Activated CD8-positive, alpha-beta memory T cell treated with anti-CD3 and anti-CD28 coated beads for 4 hours (primary cell): ENCODE measurements at places on chromosomes 11 and 22.

- no peak for DNase-seq
Observed at GRCh38 chr11:134556186-134556585, 144.1 kb upstream of the B3GAT1 start.

DNA sequence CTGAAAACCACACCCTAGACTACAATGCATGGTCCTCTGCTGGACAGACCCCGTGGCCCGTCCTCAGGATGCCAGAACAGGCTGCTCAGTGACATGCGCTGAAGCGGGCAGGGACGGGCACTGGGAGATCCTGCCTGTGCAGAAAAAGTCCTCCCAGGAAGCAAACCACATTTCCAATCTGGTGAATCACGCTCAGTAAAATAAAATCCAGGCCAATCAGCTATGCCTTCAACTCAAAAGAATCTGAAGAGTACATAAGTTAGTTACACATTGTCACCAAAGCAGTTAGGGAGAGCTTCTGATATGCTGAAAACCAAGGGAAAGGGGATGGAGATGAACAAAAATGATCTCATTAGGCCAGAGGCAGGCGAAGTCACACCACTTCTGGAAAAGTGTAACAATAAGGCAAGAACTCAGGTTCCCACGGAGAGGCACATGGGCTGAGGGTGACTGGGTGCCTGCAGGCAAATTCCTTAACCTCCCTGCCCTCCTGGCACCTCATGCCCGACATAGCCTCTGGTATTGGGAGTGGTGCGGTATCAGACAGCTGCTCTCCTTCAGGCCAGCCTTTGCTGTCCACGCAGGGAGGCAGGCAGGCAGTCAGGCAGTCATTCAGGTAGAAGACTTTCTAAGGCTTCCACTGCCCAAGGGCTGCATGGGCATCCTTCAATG is 66.4 kb downstream of the APOL5 start:
- DNase-seq: no peak

- DNase-seq: no peak
Observed at GRCh38 chr22:17566776-17567175, 3.5 kb downstream of the SLC25A18 start.

DNA sequence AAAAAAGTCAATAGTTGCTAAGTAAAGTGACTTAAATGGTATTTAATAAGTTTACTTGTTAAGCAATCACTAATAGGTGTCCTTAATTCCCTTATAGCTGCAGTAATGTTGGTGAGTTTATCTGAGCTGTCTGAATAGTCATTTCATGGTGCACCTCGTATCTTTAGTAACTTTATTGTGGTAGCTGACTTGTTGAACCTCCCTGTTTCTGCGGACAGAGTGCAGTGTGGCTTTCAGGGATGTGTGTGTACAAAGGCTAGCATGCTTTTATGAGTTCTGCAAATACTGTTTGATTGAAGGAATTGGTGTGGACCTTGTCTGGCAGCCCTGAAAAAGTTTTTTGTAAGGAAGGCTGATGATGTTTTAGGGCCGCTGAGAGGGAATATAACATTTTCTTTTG is 2.6 kb downstream of the ZNRF3 start:
- no peak for DNase-seq

- no peak for DNase-seq
Observed at GRCh38 chr11:73999581-74000306, 9.1 kb downstream of the UCP3 start.

DNA sequence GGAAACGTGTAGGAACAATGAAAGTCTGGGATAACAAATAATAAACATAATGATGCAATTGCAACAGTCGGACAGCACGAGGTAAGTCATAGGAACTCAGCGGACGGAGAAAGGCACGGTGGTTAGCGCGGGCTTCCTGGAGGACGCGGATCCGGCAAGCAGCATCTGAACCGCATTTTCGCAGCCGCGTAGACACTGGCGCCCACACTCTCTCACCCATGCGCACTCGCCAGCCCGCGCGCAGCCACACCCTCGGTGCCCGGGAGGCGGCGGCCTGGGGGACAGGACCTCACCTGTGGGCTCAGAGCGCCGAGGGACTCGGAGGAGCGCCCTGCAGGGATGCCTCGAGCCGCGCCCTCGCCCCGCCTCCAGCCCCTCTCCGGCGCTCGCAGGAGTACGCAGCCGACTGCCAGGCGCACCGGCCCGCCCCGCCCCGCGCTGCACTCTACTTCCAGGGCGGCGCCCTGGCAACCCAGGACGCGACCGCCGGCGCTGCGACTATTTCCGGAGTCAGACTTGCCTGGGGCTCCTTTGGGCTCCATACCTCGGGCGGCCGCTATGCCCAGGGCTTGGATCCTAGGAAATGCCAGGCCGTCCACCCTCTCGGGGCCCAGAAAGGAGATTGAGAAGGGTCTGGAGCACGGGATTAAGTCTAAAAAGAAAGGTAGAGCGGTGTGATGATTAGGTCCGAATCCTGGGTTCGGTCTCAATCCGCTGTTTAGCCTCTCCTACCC is at the start of gene TTLL1:
Gene TTLL1, minus strand, starts transcription at position 408 of the 734 bp plus-strand sequence. CDS start 13,805 bp downstream, outside the sequence.
- peak; percentile 69 for DNase-seq
